ENCODE measurements at places on chromosomes 12 and 14. TPM values are rescaled to one million over a fixed set of nuclear protein-coding genes. Genes with fewer than 3 reads are reported as not detected.

Gene CIDEB
- 8.1 TPM for total RNA-seq

Gene LRRK2
- 5.1 TPM for total RNA-seq

Gene ALKBH1
- total RNA-seq, result 12.3 TPM

Gene PAPLN
- 8.7 TPM for total RNA-seq

Gene ART4
- 0.38 TPM for total RNA-seq

Gene RFX4
- total RNA-seq, result 0.05 TPM

Gene MFAP5
- 7.5 TPM for total RNA-seq

Gene FAM181A
- not detected for total RNA-seq

GRCh38 chr12:45348311-45348710 lies 132.4 kb downstream of the ANO6 start:
- no peaks in the 10 kb centered on the region for H3K4me1 ChIP-seq
- H3K4me3 ChIP-seq, result no peak overlapping the region
- no peaks in the 10 kb centered on the region for H3K27me3 ChIP-seq
- no peak for DNase-seq
- no peak overlapping the region for H3K27ac ChIP-seq

GRCh38 chr14:30180219-30180618 lies 252.6 kb upstream of the PRKD1 start:
- H3K36me3 ChIP-seq, result no peaks in the 10 kb centered on the region
- H3K4me3 ChIP-seq, result no peak overlapping the region
- H3K27ac ChIP-seq, result no peak overlapping the region
- H3K27me3 ChIP-seq, result no peaks in the 10 kb centered on the region

DNA sequence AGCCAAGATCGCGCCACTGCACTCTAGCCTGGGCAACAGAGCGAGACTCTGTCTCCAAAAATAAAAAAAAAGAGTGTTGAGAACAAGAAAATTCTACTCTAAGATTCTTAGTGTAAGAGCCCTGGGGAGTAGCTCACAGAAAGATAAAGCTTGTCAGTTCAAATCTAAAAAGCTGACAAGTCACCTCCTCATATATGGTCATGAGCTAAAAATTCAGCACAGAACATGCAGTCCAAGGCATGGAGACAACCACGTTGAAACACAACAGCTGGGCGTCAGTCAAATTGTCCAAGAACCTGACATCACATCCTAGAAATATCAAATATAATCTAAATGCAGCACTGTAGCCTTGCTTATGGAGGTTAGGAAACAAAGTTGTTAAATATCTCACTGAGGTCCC lies 47.8 kb downstream of the CLIP1 start:
- H3K27ac ChIP-seq, result no peak overlapping the region
- no peaks in the 10 kb centered on the region for H3K4me1 ChIP-seq
- no peak overlapping the region for H3K4me3 ChIP-seq
- no peak for DNase-seq
- H3K27me3 ChIP-seq, result no peaks in the 10 kb centered on the region
- peaks cover 8% of the 10 kb centered on the region for H3K36me3 ChIP-seq

- no peaks in the 10 kb centered on the region for H3K4me1 ChIP-seq
- H3K27ac ChIP-seq, result no peak overlapping the region
- no peak overlapping the region for H3K4me3 ChIP-seq
- H3K36me3 ChIP-seq, result no peaks in the 10 kb centered on the region
- H3K27me3 ChIP-seq, result no peaks in the 10 kb centered on the region
Measured at GRCh38 chr12:127292736-127293135, 974.2 kb upstream of the TMEM132C start.

- H3K27ac ChIP-seq, result no peak overlapping the region
- no peak overlapping the region for H3K4me3 ChIP-seq
- peaks cover 3% of the 10 kb centered on the region for H3K4me1 ChIP-seq
- no peak for DNase-seq
- no peaks in the 10 kb centered on the region for H3K36me3 ChIP-seq
Measured at GRCh38 chr14:31391473-31391872, 28.9 kb downstream of the HEATR5A start.

DNA sequence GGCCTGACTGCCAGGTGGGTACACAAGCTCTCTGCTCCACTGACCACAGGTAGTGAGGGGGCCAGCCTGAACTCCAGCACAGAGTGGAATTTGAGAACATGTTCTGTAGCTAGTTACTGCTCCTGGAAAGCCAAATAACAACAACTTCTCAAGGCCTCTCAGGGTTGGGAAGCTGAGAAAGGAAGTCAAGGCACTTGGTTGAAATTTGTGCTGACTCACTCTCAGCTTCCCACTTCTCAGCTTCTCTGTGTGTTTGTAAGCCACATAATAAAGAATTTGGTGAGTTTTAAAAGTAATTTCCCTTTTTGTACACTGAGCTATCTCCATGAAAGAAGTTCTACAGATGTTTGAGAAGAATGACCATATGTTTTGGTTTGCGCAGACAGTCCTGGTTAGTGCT lies 234.9 kb downstream of the KTN1 start:
- no peaks in the 10 kb centered on the region for H3K4me1 ChIP-seq
- H3K27ac ChIP-seq, result no peak overlapping the region
- DNase-seq, result no peak
- H3K27me3 ChIP-seq, result no peaks in the 10 kb centered on the region
- H3K4me3 ChIP-seq, result no peak overlapping the region

DNA sequence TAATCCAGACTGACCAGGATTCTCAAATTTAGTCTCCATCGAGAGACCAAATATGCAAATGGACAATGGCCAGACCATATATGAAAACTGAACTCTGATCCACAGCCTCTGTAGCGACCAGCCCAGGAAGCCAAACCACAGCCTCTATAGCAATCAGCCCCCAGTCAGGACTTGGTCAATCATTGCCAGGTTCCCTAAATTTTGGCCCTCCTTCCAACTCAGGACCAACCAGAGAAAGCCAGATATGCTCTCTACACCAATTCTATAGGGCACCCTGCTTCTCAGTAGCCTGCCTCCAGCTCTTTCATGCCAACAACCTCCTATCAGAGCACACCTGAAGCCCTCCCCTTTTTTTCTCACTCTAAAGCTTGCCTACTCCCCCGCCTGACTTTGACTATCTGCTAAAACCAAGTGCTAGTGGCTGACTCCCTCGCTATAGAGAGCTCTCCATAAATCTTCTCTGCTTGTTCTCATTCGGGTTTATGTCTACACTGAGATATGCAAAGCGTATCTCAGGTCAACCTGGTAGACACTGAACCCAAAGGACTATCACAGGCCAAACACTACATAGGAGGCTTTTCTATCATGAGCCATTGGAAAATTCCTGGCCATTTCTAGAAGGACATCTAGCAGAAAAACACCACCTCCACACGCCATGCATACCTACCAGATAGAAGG lies 110.5 kb upstream of the FUT8 start:
- peaks cover 12% of the 10 kb centered on the region for H3K4me1 ChIP-seq
- H3K27me3 ChIP-seq, result no peaks in the 10 kb centered on the region
- no peaks in the 10 kb centered on the region for H3K36me3 ChIP-seq
- DNase-seq, result no peak
- no peak overlapping the region for H3K4me3 ChIP-seq

DNA sequence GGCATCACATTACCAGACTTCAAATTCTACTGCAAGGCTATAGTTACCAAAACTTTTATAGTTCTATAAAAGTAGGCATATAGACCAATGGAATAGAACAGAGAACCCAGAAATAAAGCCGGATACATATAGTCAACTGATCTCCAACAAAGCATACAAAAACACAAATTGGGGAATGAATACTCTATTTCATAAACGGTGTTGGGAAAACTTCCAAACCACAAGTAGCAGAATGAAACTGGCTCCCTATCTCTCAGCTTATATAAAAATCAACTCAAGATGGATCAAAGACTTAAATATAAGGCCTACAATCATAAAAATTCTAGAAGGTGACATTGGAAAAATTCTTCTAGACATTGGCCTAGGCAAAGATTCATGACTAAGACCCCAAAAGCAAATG lies 187.9 kb upstream of the PLXNC1 start:
- DNase-seq, result no peak
- no peaks in the 10 kb centered on the region for H3K36me3 ChIP-seq
- H3K27me3 ChIP-seq, result no peaks in the 10 kb centered on the region
- no peaks in the 10 kb centered on the region for H3K4me1 ChIP-seq
- H3K4me3 ChIP-seq, result no peak overlapping the region
- no peak overlapping the region for H3K27ac ChIP-seq

DNA sequence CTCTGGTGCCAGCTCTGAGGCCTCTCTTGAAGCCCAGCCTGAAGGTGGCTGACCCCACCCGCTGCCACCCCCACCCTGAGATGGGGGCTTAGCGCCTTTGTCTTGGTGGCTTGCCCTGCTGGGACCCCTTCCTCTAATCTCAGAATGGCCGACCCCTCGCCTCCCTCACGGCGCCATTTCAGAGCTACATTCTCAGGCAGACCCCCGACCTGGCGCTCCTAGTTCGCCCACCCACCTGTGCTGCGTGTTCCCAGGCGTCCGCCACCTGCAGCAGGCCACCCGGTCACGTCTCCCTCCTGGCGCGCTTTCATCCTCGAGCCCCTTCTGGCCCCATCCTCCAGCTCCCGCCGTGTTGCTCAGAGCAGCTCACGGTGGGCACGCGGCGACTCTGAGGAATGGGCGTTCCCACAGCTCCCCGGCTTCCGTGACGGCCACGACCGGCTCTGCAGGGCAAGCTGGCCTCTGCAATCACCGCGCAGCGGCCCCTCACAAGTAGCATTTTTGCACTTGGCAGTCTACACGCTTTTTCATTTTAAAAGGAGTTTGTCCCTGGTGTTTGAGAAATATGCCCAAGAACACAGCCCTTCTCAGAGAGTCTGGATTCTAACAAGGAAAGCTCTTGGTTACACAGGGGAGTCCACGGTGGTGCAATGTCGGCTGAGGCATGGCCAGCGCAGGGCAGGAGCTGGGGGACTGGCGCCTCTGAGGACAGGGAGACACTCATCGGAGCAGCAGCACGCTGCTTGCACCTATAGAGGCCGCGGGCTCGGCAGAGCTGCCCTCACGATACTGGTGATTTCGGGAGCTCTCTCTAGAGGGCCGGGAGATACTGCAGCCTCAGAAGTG lies 105.7 kb upstream of the C14orf180 start:
- DNase-seq, result no peak
- H3K4me3 ChIP-seq, result no peak overlapping the region
- H3K27me3 ChIP-seq, result peaks cover 7% of the 10 kb centered on the region
- no peaks in the 10 kb centered on the region for H3K36me3 ChIP-seq
- H3K4me1 ChIP-seq, result no peaks in the 10 kb centered on the region
- no peak overlapping the region for H3K27ac ChIP-seq

GRCh38 chr14:33676135-33676566 lies 274.7 kb downstream of the EGLN3 start:
- no peaks in the 10 kb centered on the region for H3K27me3 ChIP-seq
- no peaks in the 10 kb centered on the region for H3K4me1 ChIP-seq
- H3K36me3 ChIP-seq, result no peaks in the 10 kb centered on the region

DNA sequence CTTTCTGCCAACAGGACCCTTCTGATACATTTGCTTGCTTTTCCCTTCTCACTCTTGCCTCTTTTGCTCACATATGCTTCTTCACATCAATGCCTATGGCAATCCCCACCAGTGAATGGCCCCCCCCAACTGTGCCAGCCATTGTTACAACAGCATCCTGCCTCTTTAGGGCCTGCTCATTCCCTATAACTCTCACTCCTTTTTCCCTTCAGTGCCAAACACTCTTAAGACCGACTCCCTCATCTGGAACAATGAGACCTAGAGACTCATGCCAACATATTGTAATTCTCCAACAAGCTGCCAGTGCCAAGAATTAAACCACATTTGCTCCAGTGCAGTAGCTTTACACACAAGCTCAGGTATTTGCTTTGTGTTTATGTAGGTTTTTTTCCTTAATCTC lies 189.0 kb downstream of the SOX5 start:
- H3K4me3 ChIP-seq, result no peak overlapping the region
- H3K27ac ChIP-seq, result no peak overlapping the region
- no peaks in the 10 kb centered on the region for H3K36me3 ChIP-seq
- DNase-seq, result no peak

DNA sequence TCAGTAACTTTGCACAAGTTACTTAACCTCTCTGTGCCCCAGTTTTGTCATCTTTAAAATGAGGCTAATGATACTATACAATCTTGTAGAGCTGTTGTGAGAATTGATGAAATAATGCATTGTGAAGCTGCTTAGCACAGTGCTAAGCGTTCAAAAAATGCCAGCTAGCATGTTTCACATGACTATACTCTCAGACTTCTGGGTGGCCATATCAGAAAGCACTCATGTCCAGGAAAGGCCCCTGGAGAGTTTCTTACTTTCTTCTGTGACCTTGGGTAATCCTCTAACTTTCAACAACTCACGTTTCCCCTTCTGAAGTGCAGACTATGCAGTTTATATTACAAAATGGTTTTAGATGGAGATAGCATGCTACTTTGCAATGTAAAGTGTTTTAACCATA lies 68.1 kb downstream of the TPH2 start:
- no peak overlapping the region for H3K4me3 ChIP-seq
- H3K27ac ChIP-seq, result no peak overlapping the region
- H3K36me3 ChIP-seq, result no peaks in the 10 kb centered on the region
- H3K4me1 ChIP-seq, result no peaks in the 10 kb centered on the region
- DNase-seq, result no peak
- H3K27me3 ChIP-seq, result no peaks in the 10 kb centered on the region

GRCh38 chr12:22130671-22131070 lies 84.7 kb downstream of the CMAS start:
- H3K27me3 ChIP-seq, result no peaks in the 10 kb centered on the region
- H3K4me3 ChIP-seq, result no peak overlapping the region
- no peak for DNase-seq
- H3K27ac ChIP-seq, result no peak overlapping the region
- no peaks in the 10 kb centered on the region for H3K4me1 ChIP-seq
- H3K36me3 ChIP-seq, result no peaks in the 10 kb centered on the region

DNA sequence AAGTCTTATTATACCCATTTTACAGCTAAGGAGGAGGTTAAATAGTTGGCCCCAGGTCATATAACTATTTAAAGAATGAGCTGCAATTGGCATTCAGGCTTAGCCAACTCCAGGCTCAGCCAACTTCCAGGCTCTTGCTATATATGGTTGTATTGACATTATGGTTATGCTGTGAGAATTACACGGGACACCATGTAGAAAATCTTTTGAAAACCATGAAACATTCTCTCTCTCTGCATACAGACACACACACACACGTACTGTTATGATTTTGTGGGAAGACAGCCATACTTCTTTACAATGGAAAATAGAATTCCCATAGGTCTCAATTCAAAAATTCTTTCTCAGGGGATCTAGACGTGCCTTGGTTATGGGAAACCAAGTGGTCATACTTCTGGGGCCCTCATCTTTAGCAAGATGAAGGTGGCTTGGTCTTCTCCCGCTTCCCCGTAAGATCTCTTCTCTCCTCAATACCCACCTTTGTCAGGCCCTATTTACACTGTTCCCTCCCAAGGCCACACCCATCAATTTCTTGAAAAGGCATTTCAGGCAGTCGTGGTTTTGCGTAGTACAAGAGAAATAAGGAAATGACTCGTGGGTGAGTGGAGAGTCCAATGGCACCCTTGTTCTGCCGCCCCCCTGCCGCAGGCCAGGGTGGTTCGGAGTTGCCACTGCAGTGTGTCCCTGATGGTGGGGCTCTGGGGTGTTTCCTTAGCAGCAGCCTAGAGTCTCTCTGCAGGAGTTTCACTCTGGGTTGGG lies 10.0 kb upstream of the GPRC5A start:
- DNase-seq, result no peak
- H3K36me3 ChIP-seq, result no peaks in the 10 kb centered on the region
- H3K4me1 ChIP-seq, result no peaks in the 10 kb centered on the region
- no peaks in the 10 kb centered on the region for H3K27me3 ChIP-seq
- no peak overlapping the region for H3K4me3 ChIP-seq
- H3K27ac ChIP-seq, result no peak overlapping the region
